ENCODE measurements at places on chromosomes 4 and X. TPM values are rescaled to one million over a fixed set of nuclear protein-coding genes. Genes with fewer than 3 reads are reported as not detected.

The IL21 gene
- total RNA-seq, result not detected

The VCX gene
- not detected for total RNA-seq

The NSUN7 gene
- not detected for total RNA-seq

The AWAT2 gene
- under 0.01 TPM for total RNA-seq

The DCAF16 gene
- 38.2 TPM for total RNA-seq

The PCYT1B gene
- total RNA-seq, result under 0.01 TPM

The SMS gene
- total RNA-seq, result 141 TPM

The KLHL4 gene
- 44.6 TPM for total RNA-seq

The TMPRSS11B gene
- total RNA-seq, result not detected

The RNF175 gene
- not detected for total RNA-seq

The XK gene
- total RNA-seq, result 0.10 TPM

The CYSLTR1 gene
- not detected for total RNA-seq

The MAGEB3 gene
- total RNA-seq, result not detected

The PRMT9 gene
- total RNA-seq, result 11.6 TPM

The HERC3 gene
- total RNA-seq, result 8.2 TPM

The BEX1 gene
- not detected for total RNA-seq

The SLBP gene
- 69.6 TPM for total RNA-seq

The OPHN1 gene
- 7.5 TPM for total RNA-seq

The PRDM8 gene
- total RNA-seq, result 0.65 TPM

The TNIP3 gene
- not detected for total RNA-seq

The SERPINA7 gene
- not detected for total RNA-seq

The UGT2B11 gene
- not detected for total RNA-seq

The GATA1 gene
- total RNA-seq, result not detected

The PRSS12 gene
- 7.3 TPM for total RNA-seq

The LANCL3 gene
- total RNA-seq, result 0.98 TPM

The SPACA5B gene
- total RNA-seq, result not detected

The ENOPH1 gene
- total RNA-seq, result 43.9 TPM

The MAGEE2 gene
- total RNA-seq, result not detected

The IL15 gene
- 0.65 TPM for total RNA-seq
